Progenitor cell of endocrine pancreas (in vitro differentiated cells): ENCODE measurements at places on chromosomes 6 and 20. TPM values are rescaled to one million over a fixed set of nuclear protein-coding genes. Genes with fewer than 3 reads are reported as not detected.

The B3GAT2 gene
- total RNA-seq, result 1.1 and 1.8 TPM in 2 replicates

GRCh38 chr20:21681234-21681921, 24.1 kb upstream of the PAX1 start:
- DNase-seq, result no peak
- H3K4me1 ChIP-seq, result no peaks in the 10 kb centered on the region
- H3K27ac ChIP-seq, result no peak overlapping the region
- H3K4me3 ChIP-seq, result no peak overlapping the region

DNA sequence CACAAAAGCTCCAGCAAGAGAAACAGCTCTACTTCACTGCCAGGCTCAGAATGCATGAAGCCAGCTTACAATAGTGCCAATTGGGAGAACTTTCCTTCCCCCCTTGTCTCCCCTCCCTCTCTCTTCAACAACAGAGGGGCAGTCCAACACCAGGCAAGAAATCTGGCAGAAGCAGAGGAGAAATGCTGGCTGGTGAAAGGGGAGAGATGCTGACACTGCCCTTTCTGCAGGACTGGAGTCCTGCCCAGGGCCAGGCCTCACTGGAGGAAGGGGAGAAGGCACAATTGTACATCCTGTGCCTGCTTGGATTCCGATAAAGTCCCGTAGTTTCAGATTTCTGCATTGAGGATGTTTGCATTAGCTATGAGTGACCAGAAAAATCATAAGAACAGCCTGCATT, 148.6 kb downstream of the LRRC1 start:
- H3K36me3 ChIP-seq, result peaks cover 1% of the 10 kb centered on the region
- no peak overlapping the region for H3K27ac ChIP-seq
- peaks cover 4% of the 10 kb centered on the region for H3K27me3 ChIP-seq
- H3K4me1 ChIP-seq, result no peaks in the 10 kb centered on the region
- H3K4me3 ChIP-seq, result no peak overlapping the region
- no peak for DNase-seq

The C4B gene
- 6.6 and 8.4 TPM in 2 replicates for total RNA-seq

GRCh38 chr6:26032340-26033084, 54.7 kb upstream of the HFE start:
- no peaks in the 10 kb centered on the region for H3K27me3 ChIP-seq
- H3K36me3 ChIP-seq, result no peaks in the 10 kb centered on the region
- H3K4me3 ChIP-seq, result peak overlapping the region; percentile 90
- H3K27ac ChIP-seq, result peak overlapping the region; percentile 99

The KHDRBS2 gene
- total RNA-seq, result 9.7 and 11.3 TPM in 2 replicates

DNA sequence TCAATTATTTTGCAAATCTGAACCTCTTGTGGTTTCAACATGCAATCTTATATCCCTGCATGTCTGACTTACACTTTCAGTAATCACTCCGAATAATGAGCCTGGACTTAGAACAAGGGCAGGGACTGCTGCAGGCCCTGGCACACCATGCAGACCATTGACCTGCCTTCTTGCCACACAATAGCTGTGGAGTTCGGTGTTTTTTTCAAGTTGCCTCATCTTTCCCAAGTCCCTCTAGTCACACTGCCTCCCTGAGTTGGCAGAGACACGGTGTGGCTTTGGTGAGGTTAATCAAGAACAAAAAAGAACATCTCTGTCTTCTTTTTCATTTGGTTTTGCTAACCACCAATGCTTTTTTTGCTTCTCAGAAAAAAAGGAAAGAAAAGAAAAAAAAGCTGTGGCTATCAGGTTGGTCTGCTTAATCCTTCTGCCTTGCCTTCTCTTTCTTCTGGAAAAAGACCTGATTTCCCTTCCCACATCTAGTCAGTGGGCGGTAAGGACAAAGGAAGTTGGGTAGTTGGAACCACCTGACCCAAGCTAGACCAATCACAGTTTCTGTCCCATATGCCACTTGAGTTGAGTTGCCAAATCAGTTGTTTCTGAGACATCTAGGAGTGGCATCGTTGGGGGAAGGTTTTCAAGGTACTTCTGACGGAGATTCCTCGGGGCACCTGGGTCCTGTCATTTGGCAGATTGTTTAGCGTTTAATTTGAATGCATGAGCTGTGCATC, 55.9 kb upstream of the TASP1 start:
- DNase-seq, result no peak
- no peaks in the 10 kb centered on the region for H3K27me3 ChIP-seq
- no peak overlapping the region for H3K4me3 ChIP-seq
- H3K27ac ChIP-seq, result no peak overlapping the region
- H3K36me3 ChIP-seq, result no peaks in the 10 kb centered on the region
- H3K4me1 ChIP-seq, result no peaks in the 10 kb centered on the region

DNA sequence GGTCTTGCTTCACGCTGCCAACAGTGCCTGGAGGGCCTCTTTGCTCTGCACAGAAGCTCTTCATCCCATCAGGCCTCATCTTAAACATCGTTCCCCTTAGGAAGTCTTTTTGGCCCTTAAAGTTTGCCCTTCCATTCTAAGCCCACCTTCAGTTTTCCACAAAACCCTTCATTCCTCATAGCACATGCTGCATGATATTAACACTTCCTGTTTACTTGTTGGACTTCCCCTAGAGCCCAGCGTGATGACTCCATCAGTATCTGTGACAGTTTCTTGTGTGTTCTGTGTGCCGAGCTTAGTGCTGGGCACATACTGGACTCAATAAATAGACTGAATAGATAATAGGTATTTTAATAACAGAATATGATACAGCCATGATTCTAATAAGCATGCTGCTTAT, 2.2 kb downstream of the NT5DC1 start:
- H3K4me3 ChIP-seq, result no peak overlapping the region
- H3K27ac ChIP-seq, result no peak overlapping the region
- H3K36me3 ChIP-seq, result peaks cover 4% of the 10 kb centered on the region
- DNase-seq, result no peak

GRCh38 chr6:85865420-85866369, 223.0 kb upstream of the SYNCRIP start:
- DNase-seq, result no peak
- H3K36me3 ChIP-seq, result no peaks in the 10 kb centered on the region
- H3K4me3 ChIP-seq, result no peak overlapping the region
- H3K27me3 ChIP-seq, result no peaks in the 10 kb centered on the region
- H3K27ac ChIP-seq, result no peak overlapping the region

GRCh38 chr6:110529355-110529754, 52.9 kb upstream of the SLC22A16 start:
- no peaks in the 10 kb centered on the region for H3K36me3 ChIP-seq
- no peak overlapping the region for H3K4me3 ChIP-seq
- peaks cover 4% of the 10 kb centered on the region for H3K4me1 ChIP-seq
- H3K27me3 ChIP-seq, result peaks cover 3% of the 10 kb centered on the region

DNA sequence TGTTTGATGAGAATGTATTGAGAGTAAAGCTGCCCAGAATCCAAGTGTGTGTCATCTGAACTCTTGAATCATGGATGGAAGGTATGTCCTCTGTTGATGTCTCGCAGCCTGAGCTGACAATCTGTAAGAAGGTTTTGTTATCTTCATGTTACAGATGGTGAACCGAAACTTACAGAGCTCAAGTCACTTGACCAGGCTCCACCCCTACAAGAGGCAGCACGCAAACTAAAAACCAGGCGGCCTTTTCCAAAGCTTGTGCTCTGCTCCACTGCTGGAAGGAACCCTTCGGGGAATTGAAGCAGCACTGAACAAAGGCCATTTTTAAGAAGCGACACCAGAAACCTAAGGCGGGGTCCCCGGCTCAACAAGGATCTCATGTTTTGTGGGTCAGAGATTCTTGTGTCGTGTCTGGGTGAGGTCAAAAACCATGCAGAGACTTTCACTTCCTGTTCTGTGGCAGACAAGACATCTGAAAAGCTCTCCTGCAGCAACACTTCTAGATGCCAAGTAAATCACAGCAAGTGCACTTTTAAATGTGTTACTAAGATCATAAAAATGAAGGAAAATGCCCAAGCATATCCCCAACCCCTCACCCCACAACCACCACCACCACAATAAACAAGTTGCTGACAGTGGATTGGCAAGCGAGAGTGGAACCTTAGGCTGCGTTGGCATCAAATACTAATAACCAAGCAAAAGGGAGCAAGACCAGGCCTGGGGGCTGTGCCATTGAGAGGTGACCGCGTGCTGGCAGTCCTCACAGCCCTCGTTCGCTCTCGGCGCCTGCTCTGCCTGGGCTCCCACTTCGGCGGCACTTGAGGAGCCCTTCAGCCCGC, 27.3 kb downstream of the NQO2 start:
- H3K4me3 ChIP-seq, result no peak overlapping the region
- H3K4me1 ChIP-seq, result peaks cover 7% of the 10 kb centered on the region
- no peaks in the 10 kb centered on the region for H3K27me3 ChIP-seq
- no peak for DNase-seq
- no peak overlapping the region for H3K27ac ChIP-seq

- DNase-seq, result no peak
- H3K27ac ChIP-seq, result no peak overlapping the region
- H3K36me3 ChIP-seq, result peaks cover 31% of the 10 kb centered on the region
- H3K4me3 ChIP-seq, result no peak overlapping the region
- H3K27me3 ChIP-seq, result no peaks in the 10 kb centered on the region
- peaks cover 3% of the 10 kb centered on the region for H3K4me1 ChIP-seq
Observed at GRCh38 chr6:148521158-148521557, 178.5 kb downstream of the SASH1 start.

DNA sequence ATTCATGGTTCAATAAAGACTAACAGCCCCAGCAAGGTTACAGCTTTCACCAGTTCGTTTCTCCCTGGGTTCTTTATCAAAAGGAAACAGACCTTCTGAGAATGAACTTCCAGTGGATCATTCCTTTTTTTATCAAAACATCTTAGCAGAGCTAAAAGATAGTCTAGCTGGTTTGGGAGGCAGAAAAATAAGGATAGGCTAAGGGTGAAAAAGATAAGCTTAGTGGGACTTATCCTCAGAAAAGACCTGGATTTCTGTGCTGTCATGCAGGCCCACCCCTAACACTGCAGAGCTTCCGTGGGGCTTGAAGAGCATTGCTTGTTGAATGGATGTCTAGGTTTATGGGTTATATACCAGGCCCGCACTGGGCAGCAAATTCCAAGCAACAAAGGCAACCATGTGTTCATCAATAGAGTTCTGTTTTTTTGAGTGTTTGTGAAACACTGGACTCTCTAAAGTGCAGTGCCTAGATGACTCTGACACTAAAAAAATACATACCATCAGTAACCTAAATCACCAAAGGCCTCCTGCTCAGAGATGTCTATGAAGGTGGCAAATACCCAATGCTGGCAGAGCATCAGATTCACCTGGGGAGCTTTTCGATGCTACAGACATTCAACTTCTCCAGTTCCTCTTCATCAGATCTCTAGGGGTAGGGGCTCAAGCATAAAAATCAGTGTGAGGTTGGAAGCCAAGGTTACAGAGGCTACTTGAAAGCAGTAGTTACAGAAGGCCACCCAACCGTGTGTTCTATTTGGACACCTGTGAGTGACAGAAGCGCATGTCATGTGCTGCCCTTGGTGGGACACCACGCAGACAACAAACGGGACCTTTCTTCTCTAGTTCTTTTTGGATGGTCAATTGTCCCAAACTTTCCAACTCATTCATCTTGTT, 53.0 kb downstream of the TNFAIP3 start:
- H3K27ac ChIP-seq, result no peak overlapping the region
- no peak overlapping the region for H3K4me3 ChIP-seq
- H3K4me1 ChIP-seq, result peaks cover 1% of the 10 kb centered on the region

DNA sequence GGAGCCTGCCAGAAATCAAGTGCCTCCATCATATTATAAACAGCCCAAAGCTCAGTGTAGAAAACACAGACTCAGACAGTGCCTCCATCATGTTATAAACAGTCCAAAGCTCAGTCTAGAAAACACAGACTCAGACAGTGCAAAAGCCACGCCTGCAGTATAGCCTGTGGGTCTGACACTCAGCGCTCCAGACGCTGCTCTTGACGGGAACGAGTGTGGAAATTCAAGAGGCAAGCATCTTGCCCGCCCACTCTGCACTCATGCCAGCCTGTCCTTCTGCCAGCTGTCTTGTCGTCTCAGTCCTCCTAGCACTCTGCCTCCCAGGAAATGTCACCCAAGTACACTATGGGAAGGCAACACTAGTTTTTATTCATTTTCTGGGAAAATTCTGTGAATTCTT, 274.2 kb upstream of the CDH4 start:
- peaks cover 10% of the 10 kb centered on the region for H3K27me3 ChIP-seq
- no peak overlapping the region for H3K4me3 ChIP-seq
- no peak overlapping the region for H3K27ac ChIP-seq

DNA sequence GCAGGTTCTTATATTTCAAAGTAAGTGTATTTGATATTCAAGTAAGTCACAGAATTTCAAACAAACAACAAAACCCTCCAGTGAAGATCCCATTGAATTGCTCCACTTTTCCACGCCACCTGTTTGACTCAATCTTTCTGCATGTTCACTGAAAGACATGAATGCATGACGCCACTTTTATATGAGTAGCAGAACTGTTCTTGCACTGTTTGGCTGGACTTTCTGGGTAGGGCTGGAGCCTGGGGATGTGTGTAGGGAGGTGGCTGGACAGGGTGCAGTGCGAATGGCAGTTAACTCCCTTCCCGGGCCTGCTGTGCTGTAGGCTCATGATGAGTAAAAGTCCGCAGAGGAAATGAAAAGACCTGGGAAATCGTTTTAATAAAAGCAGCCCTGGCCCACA, 39.7 kb downstream of the IL20RA start:
- H3K4me1 ChIP-seq, result peaks cover 13% of the 10 kb centered on the region
- no peak for DNase-seq
- no peak overlapping the region for H3K27ac ChIP-seq
- peaks cover 21% of the 10 kb centered on the region for H3K27me3 ChIP-seq

The CDH22 gene
- total RNA-seq, result 0.14 and 0.20 TPM in 2 replicates

- DNase-seq, result no peak
- peak overlapping the region; percentile 92 for H3K27ac ChIP-seq
- H3K4me1 ChIP-seq, result peaks cover 15% of the 10 kb centered on the region
- H3K36me3 ChIP-seq, result peaks cover 14% of the 10 kb centered on the region
- H3K4me3 ChIP-seq, result peak overlapping the region; percentile 83
Observed at GRCh38 chr6:31683591-31683990, 2.7 kb upstream of the LY6G5C start.

- no peaks in the 10 kb centered on the region for H3K36me3 ChIP-seq
- DNase-seq, result no peak
- H3K27me3 ChIP-seq, result no peaks in the 10 kb centered on the region
- no peak overlapping the region for H3K4me3 ChIP-seq
- no peaks in the 10 kb centered on the region for H3K4me1 ChIP-seq
Observed at GRCh38 chr6:80550748-80551147, 444.3 kb downstream of the BCKDHB start.

The MEI4 gene
- 1.9 and 2.6 TPM in 2 replicates for total RNA-seq

The CAPN11 gene
- total RNA-seq, result not detected in 2 replicates

DNA sequence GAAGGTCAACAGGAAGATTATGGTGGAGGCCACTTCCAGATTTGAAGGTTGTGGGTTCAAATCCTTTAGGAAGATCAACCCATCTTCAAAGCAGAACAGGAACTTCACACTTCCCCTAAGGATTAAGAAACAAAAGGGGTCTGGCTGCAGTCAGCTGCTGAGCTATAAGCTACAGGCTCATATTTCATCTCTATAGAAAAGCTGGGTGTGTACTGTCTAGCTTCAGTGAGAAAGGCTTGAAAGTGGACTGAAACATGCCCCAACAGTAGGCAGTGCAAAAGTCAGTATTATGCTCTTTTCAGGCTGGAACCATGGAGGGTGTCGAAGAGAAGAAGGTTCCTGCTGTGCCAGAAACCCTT, 60.1 kb upstream of the SPDEF start:
- no peak overlapping the region for H3K27ac ChIP-seq
- no peaks in the 10 kb centered on the region for H3K27me3 ChIP-seq
- peaks cover 4% of the 10 kb centered on the region for H3K4me1 ChIP-seq
- H3K4me3 ChIP-seq, result no peak overlapping the region
